ENCODE measurements at places on chromosomes 2 and 18.

GRCh38 chr18:74608681-74609080 lies 11.0 kb downstream of the ZNF407 start:
- no peak for DNase-seq

- no peak for DNase-seq
These were observed 190.8 kb downstream of the TMEM247 start for GRCh38 chr2:46669996-46670793.

DNA sequence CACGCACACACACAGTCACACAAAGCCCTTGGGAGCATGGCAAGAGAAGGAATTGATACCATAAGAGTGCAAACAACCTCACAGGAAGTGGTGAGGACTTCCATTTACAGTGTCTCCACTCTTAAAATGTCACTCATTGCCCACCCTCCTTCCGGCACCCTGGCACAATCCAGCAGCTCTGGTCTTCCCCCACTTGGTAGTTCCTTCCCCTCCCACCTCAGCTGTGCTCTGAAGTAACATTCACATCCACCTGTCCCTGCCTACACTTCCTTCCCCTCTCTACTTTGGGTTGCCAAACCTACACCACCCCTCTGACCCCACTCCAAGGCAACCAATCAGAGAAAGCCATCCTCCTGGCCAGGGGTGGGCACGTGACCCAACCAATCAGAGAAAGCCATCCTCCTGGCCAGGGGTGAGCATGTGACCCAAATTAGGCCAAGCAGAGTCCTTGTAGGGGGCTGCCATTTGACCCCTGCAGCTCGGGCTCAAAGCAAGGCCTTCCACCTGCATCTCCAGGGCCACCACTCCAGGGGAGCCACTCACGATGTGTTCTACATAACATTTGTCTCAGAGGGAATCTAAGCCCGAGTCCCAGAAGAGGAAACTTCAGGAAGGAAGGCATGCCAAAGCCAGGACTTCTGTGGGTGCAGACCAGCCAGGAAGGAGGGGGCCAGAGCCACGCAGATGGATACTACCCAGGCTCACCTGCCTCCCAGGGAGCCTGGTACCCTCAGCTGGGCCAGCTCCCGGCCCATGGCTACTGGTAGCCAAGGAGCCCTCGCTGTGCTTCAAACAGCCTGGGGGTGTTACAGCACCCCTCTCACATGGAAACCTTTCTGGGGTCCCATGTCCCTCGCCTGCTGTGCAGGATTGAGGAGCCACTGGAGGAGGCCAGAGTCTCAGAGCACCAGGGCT lies 21.2 kb downstream of the CYP26B1 start:
- DNase-seq = peak; percentile 64

- no peak for DNase-seq
These were observed 61.7 kb upstream of the WIPF1 start for GRCh38 chr2:174659069-174659900.

- DNase-seq = no peak
These were observed 9.9 kb upstream of the YPEL5 start for GRCh38 chr2:30136764-30137444.

DNA sequence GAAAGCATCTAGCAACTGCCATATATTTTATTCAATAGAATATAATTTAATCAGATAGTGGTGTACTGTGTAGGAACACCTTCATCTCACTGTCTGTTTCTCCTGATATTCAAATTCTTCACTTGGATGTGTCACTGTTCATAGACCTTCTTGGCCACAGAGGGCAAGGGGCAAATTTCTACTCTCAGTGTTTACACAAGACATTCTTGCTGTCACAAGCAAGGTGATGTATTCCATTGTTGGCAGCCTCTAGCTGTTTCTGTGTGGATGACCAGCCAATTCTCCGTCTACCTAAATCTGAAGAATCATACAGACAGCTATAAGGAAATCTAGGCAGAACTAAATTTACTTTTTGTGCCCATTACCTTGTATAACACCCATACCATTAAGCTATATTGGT lies 948.3 kb downstream of the CNTNAP5 start:
- no peak for DNase-seq

DNA sequence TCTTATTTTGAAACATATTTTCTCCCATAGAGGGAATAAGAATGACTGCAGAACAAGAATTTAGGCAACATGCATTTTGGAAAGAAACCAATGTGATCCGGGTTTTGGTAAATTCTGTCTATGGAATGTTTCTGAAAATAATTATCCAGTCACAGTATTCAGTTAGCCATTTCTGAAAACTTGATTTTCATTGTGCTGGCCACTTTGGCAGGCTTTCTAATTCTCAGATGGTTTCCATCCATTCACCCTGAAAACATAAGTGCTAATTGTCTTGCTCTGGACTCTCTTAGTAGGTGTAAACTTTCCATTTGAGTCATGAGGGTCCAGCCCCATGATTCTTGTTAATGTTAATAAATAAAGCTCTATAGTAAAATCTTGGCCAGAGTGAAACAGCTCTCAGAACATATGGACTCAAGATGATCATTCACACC lies 176.5 kb downstream of the RBM43 start:
- DNase-seq = no peak

DNA sequence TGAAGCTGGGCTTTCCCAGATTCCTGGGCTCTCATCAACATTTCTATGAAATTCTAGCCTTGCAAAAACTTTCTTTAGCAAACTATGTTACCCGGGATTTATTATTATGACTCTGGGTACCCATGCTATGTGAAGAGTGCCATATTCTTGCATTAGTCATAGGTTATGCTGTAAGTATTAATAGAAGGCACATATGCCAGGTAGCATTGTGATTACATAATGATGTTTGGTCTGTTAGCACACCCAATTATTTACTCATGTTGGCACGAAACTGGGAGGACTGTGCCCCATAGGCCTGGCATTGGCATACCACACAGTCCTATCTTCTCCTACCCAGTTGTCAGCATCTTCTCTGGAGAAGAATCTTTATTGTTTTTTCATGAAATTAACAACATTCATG lies 171.0 kb downstream of the SLC4A3 start:
- DNase-seq = no peak

DNA sequence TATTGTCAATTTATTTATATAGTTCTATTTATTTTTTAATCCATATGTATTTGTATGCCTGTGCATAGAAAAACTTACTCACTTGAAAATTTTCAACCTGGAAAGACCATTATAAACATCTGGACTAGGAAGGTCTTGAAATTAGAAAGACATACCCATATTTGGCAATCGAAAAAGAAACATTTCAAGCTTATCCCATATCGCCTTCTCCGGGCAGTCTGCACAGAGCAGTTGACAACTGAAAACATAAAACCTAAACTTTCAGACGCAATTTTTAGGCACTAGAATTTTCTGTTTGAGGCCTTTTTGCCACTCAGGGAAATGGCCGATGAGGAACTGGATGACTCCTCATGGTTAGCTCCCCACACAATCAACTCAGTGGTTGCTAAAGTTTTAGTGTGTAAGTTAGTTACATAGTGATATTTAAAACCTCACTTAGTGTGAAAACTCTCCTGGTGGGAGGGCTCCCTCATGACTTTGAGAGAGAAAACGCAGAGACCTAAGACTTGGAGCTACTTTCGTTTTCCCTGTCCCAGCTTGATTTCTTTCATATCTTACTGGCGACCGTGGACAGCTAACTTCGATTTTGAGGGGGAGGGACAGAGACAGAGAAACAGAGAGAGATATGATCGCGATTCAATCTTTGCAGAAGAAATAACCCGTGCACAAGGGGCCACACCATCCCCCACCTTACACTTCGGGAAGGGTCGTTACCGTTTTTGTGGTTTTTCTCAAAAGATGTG lies 3.2 kb upstream of the HOXD12 start:
- no peak for DNase-seq

- DNase-seq = no peak
These were observed 109.1 kb downstream of the CDK15 start for GRCh38 chr2:201915446-201915845.

DNA sequence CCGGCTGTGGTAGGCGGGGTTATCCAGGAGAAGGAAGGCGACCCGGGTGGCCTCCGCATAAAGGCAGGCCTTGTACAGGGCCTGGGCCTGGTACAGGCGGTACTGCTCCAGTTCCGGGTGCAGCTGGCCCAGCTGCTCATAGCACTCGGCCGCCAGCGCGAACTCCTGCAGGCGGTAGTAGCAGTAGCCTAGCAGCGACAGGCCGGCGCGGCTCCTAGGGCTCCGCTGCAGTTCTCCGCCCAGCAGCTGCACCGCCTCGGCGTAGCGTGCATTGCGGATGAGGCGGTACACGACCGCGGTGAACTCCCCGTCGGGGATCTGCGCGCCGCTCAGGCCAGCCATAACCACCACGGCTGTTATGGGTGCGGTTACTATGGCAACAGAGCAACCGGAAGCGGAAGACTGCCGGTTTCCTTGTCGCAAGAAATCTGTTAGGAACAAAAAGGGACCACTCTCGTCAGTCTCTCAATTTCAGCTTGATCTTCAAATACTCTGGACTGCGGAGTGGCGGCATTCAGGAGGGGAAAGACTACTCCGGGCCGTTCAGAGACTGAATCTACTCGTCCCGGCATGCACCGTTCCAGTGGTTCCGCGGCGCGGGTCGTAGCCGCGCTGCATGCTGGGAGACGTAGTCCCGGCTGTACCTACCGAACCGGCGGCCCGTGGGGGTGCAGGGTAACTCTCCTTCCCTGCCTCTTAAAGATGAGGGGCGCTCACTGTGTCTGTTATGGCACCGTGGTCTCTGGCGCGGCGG lies 160.0 kb downstream of the AGPS start:
- peak; percentile 94 for DNase-seq

- no peak for DNase-seq
These were observed 1.3 kb upstream of the CEP68 start for GRCh38 chr2:65054749-65055421.

DNA sequence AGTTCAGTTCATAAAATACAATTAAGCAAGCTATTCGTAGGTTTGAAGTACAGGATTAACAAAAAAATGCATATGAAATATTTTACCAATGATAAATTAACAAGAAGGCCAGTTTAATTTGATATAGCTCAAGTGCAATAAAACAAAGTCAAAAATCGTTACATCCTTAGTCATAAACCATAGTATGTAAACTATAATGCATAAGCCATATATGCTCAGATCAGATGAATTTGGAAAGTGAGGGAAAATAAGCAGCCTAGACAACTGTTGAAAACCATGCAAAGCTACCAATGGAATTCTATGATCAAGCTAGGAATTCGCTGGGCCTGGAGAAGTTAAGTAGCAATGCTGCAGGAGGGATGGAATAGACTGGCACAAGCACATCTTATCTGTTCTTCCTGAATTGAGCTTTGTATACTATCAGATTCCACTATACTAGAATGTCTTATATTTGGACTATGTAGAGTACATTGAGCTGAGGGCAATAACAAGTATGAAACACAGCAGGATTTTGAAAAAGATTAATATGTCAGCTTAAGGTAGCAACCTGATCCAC lies 682.0 kb downstream of the IRS1 start:
- no peak for DNase-seq

GRCh38 chr2:197191940-197192322 lies 118.6 kb downstream of the ANKRD44 start:
- no peak for DNase-seq

DNA sequence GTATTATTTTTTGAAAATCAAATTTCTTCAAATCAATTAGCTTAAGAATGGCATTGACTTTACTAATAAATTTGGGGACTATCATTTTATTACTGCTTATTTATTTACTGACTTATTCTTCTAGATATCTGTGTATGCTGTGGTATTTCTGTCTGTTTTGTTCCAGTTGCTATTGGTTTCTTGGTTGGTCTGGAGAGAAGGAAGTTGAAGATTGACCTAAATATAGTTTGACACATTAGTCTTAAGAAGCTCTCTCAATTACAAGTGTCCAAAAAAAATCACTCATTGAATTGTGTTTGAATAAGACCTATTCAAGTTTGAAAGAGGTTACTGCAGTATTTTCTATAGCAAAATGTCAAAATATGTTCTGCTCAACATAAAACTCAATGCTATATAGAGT lies 153.3 kb upstream of the KYNU start:
- DNase-seq = no peak

DNA sequence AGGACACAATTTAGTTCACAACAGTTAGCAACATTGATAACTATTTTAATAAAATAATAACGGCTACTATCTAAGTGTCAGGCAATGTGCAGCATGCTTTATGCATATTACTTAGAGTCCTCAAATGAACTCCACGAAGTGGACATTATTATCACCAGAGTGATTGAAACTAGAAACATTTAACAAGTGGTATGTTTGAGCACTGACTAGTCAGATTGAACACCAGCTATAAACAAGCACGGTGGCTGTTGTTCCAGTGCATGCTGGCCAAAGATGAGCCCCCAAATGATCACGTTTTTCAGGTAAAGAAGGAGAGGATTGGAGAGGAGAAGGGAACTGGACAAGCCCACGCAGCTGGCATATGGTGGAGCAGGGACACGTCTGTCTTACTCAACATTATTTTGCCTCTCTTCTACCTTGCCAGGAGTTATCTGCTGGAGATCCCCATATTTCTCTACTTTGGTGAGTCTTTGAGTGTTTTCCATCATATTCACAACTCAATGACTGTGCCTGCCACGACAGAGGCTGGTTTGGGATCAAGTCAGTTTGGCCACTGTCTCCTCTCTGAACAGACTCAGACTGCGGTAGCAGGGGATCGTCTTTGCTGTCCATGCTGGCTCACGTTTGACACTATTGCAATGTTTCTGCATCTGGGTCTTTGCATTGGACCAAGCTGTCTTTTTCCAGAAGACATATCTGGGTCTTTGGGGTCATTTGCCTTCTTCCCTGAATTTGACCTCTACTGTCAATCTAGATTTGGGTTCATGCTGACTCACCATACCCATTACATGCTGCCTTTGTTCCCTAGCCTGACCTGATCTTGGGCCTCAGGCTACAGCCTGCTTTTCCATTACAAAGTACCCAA lies 66.0 kb upstream of the ACSL3 start:
- no peak for DNase-seq

- DNase-seq = no peak
These were observed 102.9 kb downstream of the ALPK2 start for GRCh38 chr18:58525928-58526424.

DNA sequence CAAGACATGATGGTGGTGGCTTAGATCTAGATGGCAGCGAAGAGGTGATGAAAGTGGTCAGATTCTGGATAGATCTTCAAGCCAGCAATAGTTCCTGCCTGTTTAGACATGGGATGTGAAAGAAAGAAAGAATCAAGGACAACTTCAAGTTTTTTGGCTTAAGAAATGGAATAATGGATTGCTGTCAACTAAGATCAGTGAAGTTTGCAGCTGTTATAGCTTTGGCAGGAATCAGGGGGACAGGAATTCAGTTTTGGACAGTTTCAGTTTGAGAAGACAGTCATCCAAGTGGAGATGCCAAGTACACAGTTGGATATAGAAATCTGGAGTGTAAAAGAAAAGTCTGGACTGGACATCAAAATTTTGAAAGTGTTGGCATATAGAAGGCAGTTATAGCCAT lies 283.7 kb upstream of the PKDCC start:
- DNase-seq = no peak

- DNase-seq = no peak
These were observed 92.0 kb downstream of the RTTN start for GRCh38 chr18:70113511-70113910.

Data from cardiac septum (tissue), 1 donor.